Mesendoderm (in vitro differentiated cells): ENCODE measurements at places on chromosomes 5 and 9.

DNA sequence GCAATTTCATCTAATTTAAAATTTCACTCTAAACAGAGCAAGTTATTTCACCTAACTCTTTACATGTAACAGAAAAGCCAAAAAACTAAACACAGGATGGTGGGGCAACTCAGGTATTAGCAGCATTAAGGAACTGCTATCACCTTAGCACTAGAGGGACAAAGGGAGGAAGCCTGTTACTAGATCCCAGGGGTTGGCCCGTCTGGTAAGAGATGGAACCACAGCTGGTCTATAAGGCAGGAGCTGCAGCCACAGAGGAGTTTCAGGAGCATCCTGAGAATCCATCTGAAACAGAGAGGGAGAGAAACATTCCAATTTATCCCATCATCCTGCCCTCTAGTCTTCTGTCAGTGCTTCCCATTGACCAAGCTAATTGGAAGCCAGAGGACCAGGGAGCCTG is 300.3 kb downstream of the MRPS30 start:
- DNase-seq, result peak; percentile 40

- no peak for DNase-seq
Observed at GRCh38 chr9:75712700-75713099, 177.8 kb upstream of the PCSK5 start.

DNA sequence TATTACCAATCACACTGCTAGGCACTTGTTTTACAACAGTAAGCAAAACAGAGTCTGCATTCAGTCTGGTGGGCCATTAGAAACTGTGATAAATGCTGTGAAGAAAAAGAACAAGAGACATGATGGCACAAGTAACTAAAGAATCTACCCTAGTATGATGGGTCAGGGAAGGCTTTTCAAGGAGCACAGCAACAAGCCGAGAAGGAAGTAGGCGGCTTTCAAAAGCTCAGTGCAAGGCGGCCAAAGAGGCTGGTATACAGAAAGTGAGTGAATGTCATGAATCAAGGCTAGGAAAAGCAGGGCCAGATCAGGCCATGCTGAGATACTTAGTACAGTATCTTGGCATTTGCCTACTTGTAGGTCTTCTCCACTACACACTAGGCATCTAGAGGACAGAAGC is 76.4 kb downstream of the ECPAS start:
- no peak for DNase-seq

DNA sequence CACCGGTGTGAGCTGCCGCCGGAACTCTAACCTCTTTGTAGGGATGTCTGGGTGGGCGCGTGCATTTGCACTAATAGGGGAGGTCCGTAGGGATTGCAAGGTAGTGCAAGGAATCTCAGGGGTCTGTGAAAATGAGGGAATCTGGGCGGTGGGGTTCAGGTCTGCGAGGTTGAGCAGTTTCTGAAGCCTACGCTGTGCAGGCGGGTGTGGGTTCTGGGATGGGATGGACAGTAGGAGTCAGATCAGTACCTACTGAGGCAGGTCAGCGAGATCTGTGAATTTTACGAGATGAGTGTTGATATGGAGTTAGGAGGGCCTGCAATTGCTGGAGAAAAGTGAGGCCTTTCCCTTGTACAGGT is 856 bp upstream of the ATOSB start:
- no peak for DNase-seq

DNA sequence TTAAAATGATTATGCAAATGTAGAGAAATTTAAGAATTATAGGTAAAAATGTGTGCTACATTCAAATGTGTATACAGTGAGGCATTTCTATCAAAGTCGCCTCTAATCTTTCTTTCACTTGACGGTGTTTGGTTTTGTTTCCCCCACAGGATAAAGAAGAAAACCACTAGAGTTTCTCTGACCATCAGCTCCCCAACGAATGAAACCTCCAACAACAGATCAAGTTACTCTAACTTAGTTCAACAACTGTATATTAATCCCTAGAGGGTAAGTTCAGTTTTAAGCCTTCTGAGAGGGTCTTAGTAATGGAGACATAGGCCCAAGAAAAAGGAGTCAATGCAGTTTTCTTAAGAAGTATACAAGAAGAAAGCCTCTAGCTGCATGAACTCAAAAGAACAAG is 11.5 kb upstream of the MYOT start:
- DNase-seq, result no peak

DNA sequence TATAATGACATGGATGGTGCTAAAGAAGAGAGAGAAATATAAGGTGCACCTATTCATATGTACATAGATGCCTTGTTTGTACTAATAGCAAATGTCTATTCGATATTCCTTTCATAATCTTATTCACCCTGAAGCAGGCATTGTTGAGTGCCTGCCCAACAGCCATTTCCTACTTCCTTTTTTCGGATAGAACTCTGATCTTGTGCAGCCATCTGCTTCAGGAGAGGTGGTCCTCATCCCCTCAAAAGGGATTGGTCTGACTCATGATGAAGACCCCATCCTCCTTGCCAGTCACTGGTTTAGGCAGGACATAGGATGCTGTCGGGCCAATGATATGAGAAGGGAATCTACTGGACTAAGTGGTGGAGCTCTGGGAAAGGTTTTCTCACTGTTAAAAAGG is 8.4 kb upstream of the RANBP3L start:
- DNase-seq, result no peak

DNA sequence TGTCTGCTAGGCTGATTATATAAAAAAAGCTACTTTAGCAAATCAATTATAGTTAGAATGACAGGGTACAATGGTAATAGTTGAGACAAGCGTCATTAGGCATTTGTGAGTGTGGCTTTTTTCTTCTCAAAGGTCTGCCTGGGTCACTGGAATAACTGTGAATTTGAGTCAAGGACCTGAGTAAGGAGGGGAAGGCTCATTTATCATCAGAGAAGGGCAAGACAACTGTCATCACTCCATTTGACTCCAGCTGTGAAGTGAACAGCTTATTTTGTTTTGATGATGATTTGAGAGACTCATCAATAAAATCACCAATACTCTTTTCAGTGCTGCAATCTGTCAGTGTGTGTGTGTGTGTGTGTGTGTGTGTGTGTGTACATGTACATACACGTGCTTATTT is 118.6 kb downstream of the MAT2B start:
- DNase-seq, result no peak

- DNase-seq, result no peak
Observed at GRCh38 chr9:96158147-96158546, 143.8 kb downstream of the HSD17B3 start.

- DNase-seq, result peak; percentile 58
Observed at GRCh38 chr5:138339091-138339456, 1.0 kb downstream of the FAM53C start.

- no peak for DNase-seq
Observed at GRCh38 chr5:151097061-151097460, 16.2 kb upstream of the TNIP1 start.

DNA sequence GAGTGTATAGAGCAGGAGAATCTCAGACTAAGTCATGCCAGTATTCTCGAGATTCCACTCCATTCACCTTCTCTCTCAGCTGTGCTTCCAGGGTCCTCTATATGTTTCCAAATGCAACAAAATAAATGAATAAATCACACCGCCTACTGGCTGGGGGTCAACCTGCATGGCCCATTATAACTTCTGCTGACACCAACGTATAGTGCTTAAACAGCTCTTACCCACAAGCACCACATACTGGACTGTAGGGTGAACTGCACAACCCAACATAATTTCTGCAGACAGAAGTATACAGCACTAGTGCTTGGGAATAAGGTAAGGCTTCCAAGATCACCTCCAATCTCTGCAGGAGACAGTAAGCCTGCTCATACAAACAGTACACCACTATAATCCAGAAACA is 33.1 kb upstream of the HTR4 start:
- peak; percentile 91 for DNase-seq

GRCh38 chr9:127634698-127635097 is 22.6 kb downstream of the STXBP1 start:
- DNase-seq, result peak; percentile 47

DNA sequence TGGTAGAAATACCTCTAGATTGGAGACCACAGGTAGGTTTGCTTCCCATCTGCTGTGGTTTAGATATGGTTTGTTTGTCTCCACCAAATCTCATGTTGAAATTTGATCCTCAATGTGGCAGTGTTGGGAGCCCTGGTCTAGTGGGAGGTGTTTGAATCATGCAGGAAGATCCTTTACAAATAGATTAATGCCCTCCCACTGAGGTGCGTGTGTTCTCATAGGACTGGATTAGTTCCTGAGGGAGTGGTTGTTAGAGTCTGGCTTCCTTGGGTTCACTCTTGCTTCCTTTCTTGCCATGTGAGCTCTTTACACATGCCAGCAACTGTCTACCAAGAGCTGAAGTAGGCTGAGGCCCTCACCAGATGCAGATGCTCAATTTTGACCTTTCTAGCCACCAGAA is 391.1 kb upstream of the GRIA1 start:
- peak; percentile 60 for DNase-seq

- DNase-seq, result no peak
Observed at GRCh38 chr9:109072133-109072692, 47.5 kb downstream of the TMEM245 start.

- no peak for DNase-seq
Observed at GRCh38 chr9:34963552-34963951, 5.5 kb downstream of the PHF24 start.

DNA sequence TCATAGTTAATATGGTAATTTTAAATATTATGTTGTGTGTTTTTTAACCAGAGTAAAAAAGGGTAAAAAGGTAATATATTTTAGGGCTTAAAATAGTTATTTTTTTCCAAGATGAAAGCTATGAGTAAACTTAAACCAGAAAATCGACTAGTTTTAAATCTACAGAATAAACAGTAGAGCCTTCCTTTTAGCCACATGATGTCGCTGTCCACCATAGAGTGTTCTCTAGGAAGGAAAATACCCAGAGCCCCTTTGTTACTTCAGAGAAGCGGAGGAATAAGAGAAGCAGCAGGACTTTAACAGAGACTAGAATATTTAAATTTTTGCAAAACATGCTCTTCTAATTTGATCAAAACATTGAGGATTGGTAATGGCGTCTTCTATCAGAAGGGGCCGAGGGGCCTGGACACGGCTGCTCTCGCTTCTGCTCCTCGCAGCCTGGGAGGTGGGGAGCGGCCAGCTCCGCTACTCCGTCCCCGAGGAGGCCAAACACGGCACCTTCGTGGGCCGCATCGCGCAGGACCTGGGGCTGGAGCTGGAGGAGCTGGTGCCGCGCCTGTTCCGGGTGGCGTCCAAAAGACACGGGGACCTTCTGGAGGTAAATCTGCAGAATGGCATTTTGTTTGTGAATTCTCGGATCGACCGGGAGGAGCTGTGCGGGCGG is at the start of gene PCDHA2:
PCDHA2 (plus strand) TSS at position 258 of the 664 bp plus-strand sequence.
- peak; percentile 53 for DNase-seq

GRCh38 chr9:18566121-18566520 is 92.2 kb downstream of the ADAMTSL1 start:
- no peak for DNase-seq

- no peak for DNase-seq
Observed at GRCh38 chr9:103978396-103978795, 115.7 kb upstream of the SMC2 start.

- DNase-seq, result no peak
Observed at GRCh38 chr5:109347252-109347888, 62.4 kb downstream of the PJA2 start.

DNA sequence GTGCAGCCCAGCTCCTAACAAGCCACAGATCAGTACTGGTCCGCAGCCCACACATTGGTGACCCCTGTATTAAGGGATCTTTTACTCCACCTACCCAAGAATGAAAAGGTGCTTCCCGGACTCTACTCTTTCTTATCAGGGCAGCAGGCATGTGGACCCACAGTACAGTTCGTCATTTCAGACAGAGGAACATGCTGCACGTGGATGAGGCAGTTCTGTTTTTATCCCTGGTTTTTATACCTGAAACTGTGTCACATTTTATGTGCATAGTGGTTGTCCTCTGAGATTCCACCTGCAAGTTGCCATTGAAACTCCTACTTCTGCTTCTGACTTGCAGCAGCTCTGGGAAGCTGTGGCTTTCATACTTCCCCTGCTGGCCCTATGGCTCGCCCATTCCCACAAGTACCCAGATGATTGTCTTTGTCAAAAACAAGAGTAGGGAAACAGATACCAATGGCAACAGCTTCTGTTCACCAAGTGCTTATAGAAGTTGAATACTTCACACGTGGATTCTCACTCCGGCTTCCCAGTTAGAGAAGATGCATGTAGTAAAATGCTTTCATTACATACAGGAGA is 208.0 kb downstream of the TRIO start:
- DNase-seq, result no peak

DNA sequence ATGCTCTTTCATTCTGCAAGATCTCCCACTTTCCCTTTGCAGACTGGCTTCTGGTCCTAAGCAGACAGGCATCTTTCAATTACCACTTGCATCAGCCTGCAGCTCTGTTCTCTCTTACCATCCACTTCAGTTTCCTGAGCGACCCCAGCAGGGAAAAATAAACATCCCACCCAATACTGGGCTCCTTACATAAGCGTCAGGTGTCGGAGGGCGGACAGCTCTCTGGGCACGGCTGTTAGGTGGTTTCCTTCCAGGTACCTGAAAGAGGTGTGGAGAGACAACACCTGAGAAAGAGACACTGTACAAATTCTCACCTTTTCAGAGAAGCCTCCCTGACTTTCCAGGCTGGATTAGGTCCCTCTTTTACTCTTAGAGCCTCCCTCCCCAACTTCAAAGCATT is 145.1 kb upstream of the PANK3 start:
- DNase-seq, result no peak

GRCh38 chr9:81245254-81245956 is 443.9 kb downstream of the TLE1 start:
- no peak for DNase-seq

GRCh38 chr9:68797116-68797515 is 92.1 kb downstream of the PIP5K1B start:
- no peak for DNase-seq

DNA sequence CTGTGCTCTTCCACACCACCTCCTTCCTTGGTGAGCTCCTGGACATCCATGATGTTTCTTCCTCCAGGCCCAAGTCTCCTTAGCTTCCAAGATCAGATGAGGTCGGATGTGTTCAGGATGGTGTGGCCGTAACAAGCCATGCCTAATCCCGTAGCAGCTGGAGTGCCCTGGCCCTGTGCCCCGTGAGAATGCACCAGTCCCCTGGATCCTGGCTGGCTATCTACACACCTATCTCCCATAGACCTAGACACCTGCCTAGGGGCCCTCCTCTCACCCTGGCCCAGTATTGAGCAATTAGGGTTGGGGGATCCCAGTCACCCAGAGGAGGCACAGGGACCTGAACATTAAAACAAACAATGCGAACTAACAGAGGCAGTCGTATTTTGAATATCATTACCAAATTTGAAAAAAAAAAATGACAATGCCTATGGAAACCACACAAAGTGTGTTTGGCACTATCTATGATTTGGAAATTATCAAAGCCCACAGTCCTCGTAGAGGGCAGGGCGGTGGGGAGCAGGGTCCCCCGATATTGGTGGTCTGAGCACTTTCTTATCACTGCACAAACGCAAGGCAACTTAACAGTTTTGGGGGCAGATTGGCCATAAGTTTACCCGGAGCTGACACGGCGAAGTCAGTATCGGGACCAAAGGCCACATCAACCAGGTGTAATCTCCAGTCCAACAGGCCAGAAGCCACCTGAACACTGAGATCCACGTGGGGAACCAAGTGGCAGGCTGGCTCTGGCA is 13.2 kb downstream of the ENG start:
- no peak for DNase-seq

- peak; percentile 96 for DNase-seq
Observed at GRCh38 chr5:176723440-176723839, 76.2 kb downstream of the TSPAN17 start.

- no peak for DNase-seq
Observed at GRCh38 chr5:169569513-169569912, 14.1 kb upstream of the SPDL1 start.
